ENCODE measurements at places on chromosomes 4 and X.

GRCh38 chr4:161828061-161828460, 335.7 kb downstream of the FSTL5 start:
- no peak for DNase-seq

GRCh38 chr4:189117426-189117825, 823.2 kb upstream of the FRG1 start:
- DNase-seq = no peak

- DNase-seq = no peak
These were observed 863.8 kb upstream of the PABPC4L start for GRCh38 chr4:135065366-135065765.

DNA sequence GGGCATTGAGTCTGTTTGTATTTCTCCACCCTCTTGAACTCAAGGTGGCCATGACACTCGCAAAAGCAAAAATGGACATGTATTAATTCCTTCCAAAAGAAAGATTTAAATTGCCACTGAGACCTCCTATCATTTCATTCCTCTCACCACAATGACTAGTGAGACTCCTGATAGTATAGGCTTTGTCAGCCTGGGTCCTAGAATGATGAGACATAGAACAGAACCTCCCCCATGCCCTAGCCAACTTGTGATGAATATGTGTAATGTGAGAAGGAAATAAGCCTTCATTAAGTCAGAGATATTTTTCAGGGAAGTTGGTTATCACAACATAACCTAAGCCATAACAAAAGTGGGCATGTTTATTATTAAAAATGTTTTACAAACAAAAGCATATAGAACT, 62.5 kb downstream of the ASB9 start:
- no peak for DNase-seq

GRCh38 chrX:119399772-119400101, 601 bp downstream of the SLC25A43 start:
- no peak for DNase-seq

DNA sequence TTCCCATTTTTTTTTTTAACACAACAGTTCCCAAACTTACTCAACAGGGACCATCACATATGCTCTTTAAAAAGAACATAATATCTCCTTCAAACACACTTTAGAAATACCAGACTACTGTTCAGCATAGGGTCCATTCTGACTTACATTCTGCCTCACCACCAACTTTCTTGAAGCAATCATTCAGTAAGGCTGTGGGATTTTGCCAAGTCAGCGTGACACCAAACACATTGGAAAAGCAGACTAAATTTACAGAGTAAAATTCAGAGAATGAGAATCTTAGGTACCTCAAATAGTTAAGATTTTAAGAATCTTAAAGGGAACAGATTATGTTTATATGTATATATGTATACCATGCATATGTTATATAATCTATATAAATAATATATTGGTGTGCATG, 7.2 kb upstream of the PUDP start:
- DNase-seq = no peak

DNA sequence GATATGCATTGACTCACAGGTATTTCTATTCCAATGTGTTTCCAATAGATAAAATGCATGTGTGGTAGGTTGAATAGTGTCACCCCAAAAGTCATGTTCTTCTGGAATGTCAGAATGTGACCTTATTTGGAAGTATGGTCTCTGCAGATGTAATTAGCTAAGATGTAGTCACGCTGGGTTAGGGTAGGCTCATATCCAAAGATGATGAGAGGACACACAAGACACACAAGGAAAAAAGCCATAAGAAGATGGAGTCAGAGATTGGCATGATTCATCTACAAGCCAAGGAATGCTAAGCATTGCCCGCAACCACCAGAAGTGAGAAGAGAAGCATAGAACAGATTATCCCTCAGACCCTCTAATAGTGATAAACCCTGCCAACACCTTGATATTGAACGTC, 17.5 kb downstream of the ZNF330 start:
- DNase-seq = no peak

GRCh38 chr4:32180086-32180485, 1459.9 kb downstream of the PCDH7 start:
- DNase-seq = no peak

DNA sequence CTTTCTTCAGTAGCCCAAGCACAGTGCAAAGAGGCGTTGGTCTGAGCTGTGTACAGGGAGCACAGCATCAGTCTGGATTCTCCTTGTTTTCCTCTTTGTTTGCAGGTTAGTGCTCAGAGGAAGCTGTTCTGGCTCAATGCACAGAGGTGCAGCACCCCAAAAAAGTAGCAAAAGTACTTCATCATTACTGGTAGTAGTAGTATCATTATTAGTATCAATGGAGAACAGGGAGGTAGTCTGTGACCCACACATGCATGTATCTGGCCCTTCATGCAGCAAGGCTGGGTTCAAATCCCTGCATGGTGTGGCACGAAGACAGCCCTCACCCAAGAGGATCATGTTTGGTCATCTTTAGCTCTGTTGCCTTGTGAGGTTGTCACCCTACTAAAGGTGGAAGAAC, 68.7 kb downstream of the CXXC4 start:
- DNase-seq = no peak

DNA sequence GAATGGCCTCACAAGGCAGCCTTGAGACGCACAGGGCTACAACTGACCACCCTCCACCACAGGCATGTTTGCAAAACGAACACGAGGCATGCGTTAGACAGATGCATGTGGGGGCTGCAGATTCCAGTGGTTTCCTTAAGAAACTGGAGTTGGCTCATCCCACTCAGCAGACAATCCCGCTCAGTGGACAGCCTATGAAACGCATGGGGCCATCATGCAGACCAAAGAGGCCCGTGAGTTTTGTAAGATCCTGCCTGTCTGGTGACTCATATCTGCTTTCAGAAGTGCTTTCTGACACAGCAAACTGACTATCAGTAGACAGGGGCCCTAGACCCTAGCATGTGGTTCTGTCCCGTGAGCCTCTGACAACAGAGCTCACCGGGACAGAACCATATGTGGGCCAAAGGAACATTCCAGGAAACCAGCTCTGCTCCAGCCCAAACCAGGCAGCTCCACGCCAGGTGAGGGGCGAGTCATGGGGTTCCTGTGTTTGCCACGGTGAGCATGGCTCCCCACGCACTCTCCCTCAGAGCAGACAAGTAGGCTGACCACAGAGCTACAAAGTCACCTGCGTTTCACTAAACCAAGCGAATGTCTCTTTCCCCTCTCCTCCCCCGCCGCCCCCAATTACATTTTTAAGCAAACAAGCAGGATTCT, 74.4 kb downstream of the MTMR1 start:
- DNase-seq = peak; percentile 31

DNA sequence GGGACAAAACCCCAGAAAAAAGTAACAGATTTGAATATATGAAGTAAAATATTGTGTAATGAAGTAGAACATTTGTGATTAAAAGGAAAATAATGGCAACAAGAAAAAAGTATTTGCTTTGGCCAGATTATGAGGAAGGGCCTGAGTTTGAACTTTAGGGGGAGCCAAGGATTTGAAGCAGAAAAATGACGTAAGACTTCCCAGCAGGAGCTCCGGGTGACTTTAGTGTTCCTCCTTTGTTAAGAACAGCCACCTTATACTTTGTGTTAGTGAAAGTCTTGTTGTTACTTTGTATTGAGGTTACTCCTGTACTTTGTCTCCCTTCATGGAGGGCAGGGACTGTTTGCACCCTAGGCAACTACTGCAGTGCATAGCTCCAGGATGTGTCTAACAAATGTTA, 41.1 kb downstream of the DCUN1D4 start:
- no peak for DNase-seq

- no peak for DNase-seq
These were observed 98.3 kb downstream of the HMX1 start for GRCh38 chr4:8773124-8773931.
